Skin of body (tissue), 3 donors: ENCODE measurements at places on chromosomes 4 and X. TPM values are rescaled to one million over a fixed set of nuclear protein-coding genes. Genes with fewer than 3 reads are reported as not detected.

GNPDA2 gene
- total RNA-seq, result 20.7 TPM

TNMD gene
- 19.6 TPM for total RNA-seq

SLAIN2 gene
- 58.0 TPM for total RNA-seq

XK gene
- 5.9 TPM for total RNA-seq

PDLIM5 gene
- 143 TPM for total RNA-seq

VCX gene
- total RNA-seq, result not detected

GPRIN3 gene
- total RNA-seq, result 3.8 TPM

NAAA gene
- 16.4 TPM for total RNA-seq

ADGRL3 gene
- 55.9 TPM for total RNA-seq

CAPN6 gene
- total RNA-seq, result 41.9 TPM

GRCh38 chr4:32010221-32010620, 1290.1 kb downstream of the PCDH7 start:
- no peak for DNase-seq

DNA sequence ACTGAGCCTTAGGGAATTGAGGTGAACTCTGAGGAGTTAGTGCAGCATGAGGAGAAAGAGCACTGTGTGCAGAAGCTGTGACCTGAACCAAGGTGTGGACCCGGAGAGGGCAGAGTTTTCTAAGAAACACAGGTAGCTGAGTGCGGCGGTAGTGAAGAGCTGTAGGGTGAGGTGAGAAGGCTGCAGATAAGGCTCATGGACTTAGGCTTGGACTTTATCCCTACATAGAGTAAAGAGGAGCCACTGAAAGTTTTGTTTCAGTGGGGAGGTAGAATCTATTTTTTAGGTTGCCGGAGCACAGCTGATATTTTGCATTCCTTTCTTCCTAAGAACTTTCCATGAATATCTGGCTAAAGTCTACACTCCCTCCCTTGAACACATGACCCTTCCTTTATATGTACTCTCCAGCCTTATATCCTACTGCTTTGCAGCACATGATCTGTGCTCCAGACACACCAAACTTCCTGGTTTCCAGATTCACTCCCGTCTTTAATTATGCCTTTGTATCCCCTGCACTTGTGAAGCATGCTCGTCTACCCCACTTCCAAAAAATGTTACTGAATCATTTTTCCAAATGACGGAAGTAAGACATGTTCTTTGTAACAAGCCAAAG, 10.6 kb upstream of the PGRMC2 start:
- no peak for DNase-seq

- no peak for DNase-seq
Observed at GRCh38 chrX:123298026-123298425, 113.9 kb downstream of the GRIA3 start.

- no peak for DNase-seq
Observed at GRCh38 chrX:131262738-131263679, 26.1 kb downstream of the IGSF1 start.

GRCh38 chrX:49845701-49846403, 16.7 kb downstream of the PAGE4 start:
- no peak for DNase-seq

DNA sequence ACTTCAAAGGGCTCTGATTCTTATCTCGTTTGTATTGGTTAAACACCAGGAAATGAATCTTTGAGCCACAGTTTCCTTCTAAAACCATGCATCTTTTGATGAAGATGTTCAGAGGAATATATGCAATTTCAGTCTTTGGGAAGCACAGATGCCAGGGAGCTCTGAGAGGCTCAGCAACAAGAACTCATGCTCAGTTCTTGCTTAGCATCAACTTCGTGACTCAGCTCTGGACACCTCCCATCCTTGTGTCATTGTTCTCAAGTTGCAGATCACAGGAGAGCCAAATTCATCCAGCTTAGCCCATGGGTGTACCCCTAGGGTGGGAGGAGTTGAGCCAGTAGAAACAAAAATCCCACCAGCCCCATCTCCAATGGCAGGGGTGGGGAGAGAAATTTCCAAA, 219.6 kb upstream of the MAOA start:
- DNase-seq, result no peak

GRCh38 chr4:77104791-77105540, 29.2 kb upstream of the CCNI start:
- no peak for DNase-seq

DNA sequence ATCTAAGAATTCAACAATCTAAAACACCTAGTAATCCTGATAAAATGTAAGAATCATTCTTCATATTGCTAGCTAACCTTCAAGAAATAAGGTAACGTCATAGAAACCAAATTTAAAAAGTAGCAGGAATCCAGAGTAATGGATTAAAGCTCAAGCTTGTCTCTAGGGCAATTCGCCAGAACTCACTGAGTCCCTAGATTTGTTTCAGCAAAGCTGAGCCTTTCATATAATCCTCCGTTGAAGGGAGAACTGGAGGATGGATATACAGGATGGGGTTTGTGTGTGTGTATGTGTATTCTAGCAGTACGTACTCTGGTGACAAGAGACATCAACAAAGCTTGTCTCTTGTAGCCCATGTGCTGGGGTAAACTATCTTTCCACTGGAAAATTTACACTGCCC, 2173.5 kb upstream of the AGA start:
- DNase-seq, result no peak

DNA sequence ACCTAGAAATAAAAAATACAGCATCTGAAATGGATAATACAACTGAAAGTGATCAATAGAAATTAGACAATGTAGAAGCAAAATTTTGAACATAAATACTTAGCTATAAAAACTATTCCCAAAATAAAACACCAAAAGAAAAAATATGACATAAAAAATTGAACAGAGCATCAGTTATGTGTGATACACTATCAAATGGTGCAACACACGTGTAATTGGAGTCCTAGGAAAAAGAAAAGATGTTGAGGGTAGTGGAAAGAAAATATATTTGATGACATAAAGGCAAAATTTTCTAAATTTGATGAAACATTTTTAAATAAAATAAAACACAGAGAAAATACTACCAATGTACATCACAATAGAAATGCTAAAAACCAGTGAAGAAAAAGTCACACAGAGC, 63.1 kb downstream of the NPY2R start:
- no peak for DNase-seq

DNA sequence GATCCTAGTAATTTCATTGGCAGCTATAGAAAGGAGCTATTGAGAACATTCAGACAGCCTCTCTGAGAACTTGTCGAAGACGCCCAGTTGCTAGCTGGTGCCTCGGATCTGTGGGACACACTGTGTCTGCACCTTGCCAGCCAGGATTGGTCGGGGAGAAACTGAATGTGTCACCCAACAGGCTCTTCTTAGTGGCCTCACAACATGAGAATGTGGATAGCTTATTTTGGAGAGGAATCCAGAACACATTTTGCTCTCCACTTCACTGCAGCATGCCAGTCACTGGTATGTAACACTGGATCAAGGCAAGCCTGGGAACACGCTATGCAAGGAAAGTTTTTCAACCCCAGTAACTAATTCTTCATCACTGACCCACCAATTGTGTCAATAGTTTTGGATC, 89.5 kb upstream of the TRPC3 start:
- DNase-seq, result no peak

DNA sequence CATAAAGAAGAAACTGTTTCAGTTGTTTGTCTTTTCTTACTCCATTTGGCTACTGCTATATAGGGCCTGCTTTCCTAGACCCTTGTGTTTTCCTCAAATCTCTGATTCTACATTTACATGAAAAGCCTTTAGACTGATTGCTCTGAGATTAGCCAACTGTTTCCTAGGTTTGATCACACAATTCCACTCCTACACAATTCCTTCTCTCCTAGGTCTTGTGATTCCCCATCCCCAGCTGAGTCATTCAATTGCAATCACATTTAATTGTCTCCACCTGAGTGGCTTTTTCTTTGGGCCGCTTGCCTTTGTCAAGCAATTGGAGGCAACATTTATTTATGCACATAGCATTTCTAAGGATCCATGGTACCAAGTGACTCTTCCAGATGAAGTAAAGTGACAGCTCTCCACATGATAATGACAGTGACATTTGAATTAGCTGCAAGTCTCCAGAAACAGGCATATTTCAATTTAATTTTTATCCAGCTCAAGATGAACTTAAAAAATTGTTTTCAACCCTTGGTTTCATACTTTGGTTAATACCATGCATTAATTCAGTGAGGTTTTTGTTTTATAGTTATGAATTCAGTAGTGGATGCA, 35.8 kb downstream of the ATXN3L start:
- no peak for DNase-seq

DNA sequence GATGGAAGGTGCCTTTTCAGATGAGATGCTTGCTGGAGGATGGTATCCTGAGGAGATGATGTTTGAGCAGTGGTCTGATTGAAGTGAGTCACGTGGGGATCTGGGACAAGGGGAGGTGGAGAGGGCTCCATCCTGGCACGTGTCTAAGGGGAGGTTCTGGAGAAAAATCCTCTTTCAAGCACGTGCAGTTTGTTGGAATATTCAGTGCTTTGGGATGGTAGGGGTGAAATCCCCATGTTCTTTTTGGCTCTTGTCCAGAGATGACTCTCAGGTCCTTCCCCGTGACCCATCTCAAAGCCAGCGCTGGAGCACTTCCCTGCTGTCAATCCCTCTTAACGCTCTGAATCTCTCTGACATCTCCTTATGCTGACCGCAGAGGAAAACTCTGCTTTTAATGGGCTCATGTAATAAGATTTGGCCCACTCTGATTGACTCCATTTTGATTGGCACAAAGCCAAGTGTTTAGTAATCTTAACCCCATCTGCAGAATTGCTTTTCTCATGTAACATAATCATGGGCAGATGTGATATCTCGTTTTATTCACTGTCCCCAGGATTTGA, 10.8 kb upstream of the KLKB1 start:
- peak; percentile 40 for DNase-seq

DNA sequence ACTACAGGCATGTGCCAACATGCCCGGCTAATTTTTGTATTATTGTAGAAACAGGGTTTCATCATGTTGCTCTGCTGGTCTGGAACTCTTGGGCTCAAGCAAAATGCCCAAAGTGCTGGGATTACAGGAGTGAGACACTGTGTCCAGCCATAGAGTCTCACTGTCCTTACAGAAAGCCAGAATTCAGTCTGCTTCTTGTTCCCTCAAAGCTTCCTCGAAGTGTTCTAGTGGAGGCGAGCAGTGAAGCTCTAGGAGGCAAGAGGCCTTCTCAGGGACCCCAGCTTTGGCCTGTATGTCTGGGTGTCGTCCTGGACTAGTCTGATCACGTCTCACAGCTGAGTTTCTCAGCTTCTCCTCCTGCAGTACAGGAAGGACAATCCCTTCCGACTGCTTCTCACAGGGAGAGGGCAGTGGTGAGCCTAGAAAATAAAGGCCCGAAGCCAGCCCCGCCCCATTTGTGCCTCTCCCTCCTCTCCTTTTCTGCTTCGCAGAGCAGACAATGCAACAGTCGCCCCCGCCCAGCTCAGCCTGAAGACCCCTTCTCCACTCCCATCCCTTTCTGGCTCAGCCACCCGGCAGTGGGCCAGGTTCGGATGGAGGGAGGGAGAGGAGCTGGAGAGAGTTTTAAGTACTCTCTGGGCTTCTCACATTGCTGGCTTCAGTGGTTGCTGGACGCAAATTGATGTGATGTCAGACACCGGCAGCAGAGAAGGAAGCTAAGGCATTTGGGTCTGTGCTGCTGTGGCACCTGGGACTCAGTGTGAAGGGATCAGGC, 11.1 kb upstream of the FAM3A start:
- DNase-seq, result peak; percentile 55

- DNase-seq, result no peak
Observed at GRCh38 chr4:1795299-1796195, 2.5 kb downstream of the FGFR3 start.

DNA sequence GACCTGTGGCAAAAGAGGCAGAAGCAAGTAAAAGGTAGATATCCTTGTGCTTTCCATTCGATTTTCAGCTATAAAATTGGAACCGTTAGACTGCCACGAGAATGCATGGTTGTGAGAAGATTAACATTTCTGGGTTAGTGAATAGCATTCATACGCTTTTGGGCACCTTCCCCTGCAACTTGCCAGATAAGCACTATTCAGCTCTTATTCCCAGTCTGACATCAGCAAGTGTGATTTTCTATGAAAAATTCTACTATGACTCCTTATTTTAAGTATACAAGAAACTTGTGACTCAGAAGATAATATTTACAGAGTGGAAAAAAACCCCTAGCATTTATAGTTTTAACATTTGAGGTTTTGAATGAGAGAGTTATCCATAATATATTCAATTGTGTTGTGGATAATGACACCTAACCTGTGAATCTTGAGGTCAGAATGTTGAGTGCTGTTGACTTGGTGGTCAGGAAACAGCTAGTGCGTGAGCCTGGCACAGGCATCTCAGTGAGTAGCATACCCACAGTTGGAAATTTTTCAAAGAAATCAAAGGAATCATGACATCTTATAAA, 3.9 kb downstream of the FGB start:
- no peak for DNase-seq

- no peak for DNase-seq
Observed at GRCh38 chr4:165359506-165359905, 19.3 kb upstream of the CPE start.

DNA sequence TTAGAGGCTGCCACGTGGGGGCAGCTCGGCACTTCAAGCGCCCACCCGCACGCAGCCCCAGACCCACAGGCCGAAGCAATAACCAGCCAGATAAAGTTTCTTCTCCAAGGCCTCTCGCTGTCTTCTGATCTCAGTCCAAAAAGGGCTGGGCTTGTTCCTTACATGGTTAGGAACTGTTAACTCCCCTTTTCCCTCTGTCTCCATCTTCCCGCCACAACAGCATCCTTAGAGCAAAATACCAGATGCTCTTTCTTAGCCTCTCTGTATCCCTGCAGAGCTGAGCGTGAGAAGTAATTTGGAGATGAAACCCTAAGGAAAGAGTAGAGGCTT, 23.4 kb upstream of the KIAA1210 start:
- DNase-seq, result peak; percentile 2

DNA sequence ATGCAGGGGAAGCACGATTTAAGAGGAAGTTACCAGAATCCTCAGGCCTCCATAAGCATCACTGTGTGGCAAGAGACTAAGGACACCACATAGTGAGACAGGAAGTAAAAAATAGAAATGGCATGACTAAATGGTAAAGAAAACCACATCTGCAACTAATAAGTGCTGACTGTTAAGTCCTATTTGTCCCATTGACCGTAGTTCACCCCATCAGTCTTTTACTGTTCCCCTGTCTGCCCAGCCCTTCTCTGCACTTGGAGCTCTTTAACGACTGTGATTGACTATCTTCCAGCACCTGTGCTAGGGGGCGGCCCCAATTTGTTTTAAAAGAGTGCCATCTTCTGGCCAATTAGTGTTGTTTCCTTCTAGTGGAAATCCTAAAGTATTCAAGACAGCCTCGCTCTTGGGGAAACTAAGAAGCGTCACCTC, 94.2 kb downstream of the MAOA start:
- DNase-seq, result peak; percentile 23

- no peak for DNase-seq
Observed at GRCh38 chr4:186030795-186031194, 38.2 kb upstream of the TLR3 start.

DNA sequence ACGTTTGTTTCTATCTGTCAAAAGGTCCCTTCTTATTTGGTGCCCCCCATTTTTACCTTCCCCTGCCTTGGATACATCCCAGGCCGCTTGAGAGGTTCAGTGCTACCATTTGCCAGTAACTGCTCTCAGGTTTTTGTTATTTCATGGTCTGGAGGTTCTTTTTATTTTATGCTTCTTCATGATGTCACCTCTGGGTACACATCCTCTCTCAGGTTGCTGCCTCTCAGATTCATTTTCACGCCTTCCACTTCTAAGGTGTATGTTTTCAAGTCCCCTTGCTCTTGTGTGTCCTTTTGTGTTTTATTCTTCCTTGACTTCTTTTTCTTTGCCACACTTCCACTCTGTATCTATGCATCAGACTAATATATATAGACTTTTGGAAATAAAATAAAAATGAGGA, 640.1 kb upstream of the AADAT start:
- DNase-seq, result no peak
